CD14-positive monocyte (primary cell): ENCODE measurements at places on chromosomes 12 and 14. TPM values are rescaled to one million over a fixed set of nuclear protein-coding genes. Genes with fewer than 3 reads are reported as not detected.

DNA sequence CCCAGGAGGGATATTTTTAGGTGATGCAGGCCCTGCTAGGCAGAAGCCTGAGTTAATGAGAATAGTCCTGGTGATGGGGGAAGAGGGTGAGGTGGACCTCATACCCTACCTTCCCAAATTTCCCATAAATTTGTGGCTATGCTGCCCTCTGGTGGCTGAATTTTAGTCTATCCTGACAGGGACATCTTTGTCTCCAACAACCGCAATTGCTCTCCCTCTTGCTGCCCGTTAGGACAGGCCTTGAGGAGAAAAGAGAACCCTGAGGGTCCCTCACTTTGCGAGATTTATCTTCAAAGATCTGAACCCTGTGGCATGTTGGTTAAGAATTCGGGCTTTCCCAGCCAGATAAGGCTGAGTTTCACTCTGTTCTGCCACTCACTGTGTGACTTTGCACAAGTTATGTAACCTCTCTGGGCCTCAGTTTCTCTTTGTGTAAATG lies 9.8 kb upstream of the ZNF385A start:
- DNase-seq: peak; percentile 79

DNA sequence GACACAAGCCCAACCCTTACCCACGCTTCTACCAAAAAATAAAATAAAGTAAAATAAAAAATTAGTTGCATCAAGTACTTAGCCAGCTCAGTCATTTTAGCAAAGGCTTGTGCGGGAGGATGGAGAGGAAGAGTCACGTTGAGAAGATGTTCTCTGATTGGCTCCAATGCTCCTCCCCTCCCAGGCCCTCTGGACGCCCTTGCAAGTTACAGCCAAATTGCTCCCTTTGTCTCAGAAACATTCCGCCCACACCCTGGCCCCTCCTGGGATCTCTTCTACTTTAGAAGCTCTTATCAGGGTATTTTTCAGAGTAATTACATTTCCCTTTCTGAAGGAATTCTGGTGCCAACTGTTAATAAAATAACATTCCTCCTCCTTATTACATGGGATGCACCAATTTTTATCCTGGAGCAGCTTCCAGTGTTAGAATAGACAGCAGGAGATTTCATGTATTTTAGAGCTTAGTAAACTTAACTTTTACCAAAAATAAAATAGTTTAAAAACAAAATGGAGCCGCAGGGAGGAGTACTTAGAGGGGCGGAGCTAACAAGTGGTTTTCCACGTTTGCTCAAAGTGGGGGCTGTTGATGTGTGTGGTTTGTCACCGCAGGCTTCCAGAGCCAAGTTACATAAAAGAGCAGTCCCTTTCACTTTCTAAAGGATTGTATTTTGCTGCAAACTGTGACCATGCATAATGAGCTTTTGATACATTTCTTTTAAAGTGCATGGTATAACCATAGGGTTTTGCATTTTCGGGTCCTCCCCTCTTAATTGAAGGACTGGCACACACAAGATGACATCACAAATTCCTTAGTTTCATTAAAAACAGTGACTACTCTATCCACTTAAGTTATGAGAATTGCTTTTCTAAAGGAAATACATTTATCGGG lies 71.7 kb upstream of the RAP1B start:
- DNase-seq: peak; percentile 53

- DNase-seq: no peak
Measured at GRCh38 chr12:85733221-85733840, 102.9 kb downstream of the RASSF9 start.

DNA sequence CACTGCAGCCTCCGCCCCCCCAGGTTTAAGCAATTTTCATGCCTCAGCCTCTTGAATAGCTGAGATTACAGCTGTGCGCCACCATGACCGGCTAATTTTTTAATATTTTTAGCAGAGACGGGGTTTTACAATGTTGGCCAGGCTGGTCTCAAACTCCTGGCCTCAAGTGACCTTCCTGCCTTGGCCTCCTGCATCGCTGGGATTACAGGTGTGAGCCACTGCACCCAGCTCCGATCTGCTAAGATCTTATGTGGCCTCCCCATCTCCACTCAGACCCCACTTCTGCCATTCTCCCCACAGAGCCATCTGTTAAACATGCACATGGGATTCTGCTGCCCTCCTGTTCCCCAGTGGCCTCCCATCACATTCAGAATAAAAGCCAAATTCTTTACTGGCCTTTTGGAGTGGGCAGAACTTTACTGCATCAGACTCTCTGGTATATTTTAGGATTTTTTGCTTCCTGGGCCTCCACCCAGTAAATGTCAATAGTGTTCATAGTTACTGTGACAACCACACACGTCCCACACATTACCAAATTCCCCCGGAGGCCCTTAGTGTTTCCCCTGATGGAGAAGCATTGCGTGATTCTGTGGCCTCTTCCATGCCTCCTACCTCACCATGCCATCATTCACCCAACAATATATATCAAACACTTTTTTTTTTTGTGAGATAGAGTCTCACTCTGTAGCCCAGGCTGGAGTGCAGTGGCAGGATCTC lies 96.3 kb downstream of the PTPN11 start:
- DNase-seq: no peak

DNA sequence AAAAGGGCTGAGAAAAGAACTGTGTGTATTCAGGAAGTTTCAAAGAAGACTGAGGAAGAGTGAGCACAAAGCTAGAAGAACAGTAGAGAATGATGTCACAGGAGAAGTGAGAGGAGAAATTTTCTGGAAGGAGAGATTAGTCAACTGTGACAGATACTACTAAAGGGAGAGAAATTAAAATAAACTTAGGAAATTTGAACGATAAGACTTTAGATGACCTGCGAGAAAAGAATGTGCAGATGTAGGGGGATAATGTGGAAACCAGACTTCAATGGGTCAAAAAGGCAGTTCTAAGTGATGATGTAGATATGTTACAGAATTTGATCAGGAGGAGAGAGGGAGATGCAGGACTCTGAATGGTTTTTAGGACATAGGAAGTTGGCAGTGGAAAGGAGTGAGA lies 287.4 kb downstream of the SYT1 start:
- no peak for DNase-seq

DNA sequence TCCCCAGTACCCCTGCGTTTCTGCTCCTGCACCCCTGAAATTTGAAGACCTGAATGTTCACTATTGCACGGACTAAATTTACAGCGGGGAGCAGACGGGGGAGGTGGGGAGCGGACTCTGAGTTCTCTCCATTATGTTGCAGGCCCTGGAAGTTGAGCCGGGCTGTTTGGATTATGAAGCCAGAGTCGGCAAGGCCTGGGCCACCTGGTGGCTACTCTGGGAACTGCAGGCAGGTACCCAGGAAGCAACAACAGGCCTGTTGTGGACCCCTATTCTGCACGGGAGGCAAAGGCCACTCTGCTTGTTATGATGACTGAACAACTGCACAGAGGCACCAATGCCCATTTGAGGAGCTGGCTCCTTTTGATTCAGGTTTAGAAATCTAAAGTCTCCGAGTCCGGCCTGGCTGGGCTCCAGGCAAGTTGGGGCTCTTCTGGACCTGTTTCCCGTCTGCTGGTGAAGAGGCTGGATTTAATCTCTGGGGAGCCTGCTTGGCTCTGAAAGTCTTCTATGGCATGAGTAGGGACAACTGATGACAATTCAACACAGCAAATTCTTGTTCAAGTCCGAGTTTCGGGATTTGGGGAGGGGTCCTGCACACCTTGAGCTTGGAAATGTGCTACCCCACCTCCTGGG lies 34.1 kb upstream of the FAM181A start:
- peak; percentile 43 for DNase-seq

DNA sequence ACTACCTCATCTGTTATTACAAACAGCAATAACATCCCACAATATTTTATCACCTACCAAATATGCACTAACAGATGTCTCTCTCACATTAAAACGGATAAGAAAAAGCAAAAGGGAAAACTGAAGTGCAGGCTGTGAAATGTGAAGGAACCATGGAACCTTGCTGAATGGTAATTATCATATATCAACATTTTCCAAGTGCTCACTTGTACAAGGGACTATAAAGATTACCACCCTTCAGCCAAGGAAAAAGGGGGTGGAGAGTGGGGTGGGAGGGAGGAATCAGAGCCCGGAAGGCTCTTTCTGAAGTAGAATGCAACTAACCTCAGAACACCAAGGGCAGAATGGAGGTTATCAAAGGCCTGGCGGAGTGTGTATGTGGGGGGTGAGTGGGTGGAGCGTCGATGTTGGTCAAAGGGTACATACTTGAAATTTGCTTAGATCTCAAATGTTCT lies 1.2 kb downstream of the SNX6 start:
- DNase-seq: no peak

- no peak for DNase-seq
Measured at GRCh38 chr14:66709291-66709690, 201.3 kb downstream of the GPHN start.

Gene LPCAT3
- polyA plus RNA-seq: 62.7 TPM

Gene HAL
- polyA plus RNA-seq: 28.0 TPM

Gene GARIN6
- not detected in 2 replicates for polyA plus RNA-seq

Gene FOXN4
- polyA plus RNA-seq: not detected

Gene CCDC175
- polyA plus RNA-seq: not detected in 2 replicates

Gene GCH1
- polyA plus RNA-seq: 63.3 TPM

Gene POTEG
- not detected in 2 replicates for polyA plus RNA-seq

Gene GPR68
- polyA plus RNA-seq: not detected

Gene MYF5
- not detected in 2 replicates for polyA plus RNA-seq

Gene TAS2R50
- polyA plus RNA-seq: 0.27 TPM in 1 of 2 replicates, not detected in the other
